ENCODE measurements at places on chromosomes 7 and 10. TPM values are rescaled to one million over a fixed set of nuclear protein-coding genes. Genes with fewer than 3 reads are reported as not detected.

DNA sequence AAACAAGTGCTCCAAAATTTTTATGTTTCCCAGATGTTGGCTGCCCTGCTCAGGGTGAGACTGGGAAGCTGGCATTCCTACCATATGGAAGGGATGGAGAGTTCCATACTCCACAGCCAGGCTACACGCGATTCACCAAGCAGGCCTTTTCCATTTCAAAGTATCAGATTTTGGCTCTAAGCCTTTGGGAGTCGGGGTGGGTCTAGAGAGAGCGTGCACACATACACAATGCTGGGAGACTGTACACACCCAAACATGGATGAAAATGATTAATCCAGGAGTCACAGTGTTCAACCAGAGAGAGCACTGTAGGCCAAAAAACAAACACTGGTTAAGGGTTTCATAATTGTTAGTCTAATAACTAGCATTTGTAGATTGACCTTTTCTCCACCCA, 295.0 kb downstream of the BICC1 start:
- no peak overlapping the region for H3K4me3 ChIP-seq
- no peak for DNase-seq
- no peaks in the 10 kb centered on the region for H3K27me3 ChIP-seq
- H3K27ac ChIP-seq = no peak overlapping the region

DNA sequence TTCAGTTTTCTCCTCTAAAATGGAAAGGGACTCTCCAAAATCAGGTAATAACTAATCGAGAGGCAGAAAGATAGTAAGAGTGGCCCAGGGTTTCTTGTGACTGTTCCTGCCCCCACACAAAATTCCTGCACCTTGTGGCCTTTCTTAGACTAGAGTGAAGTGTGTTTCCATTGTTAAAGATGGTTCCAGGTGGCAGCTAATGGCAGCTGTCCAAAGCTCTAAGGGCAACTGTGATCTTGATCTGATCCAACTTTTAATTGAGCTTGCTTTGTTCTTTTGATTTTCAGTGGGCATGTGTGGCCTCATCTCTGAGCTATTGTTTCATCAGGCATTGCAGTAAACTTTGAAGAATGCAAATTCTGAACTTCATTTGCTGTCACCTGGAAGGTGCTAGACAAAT, 19.4 kb downstream of the ACSL5 start:
- no peak overlapping the region for H3K4me3 ChIP-seq
- no peak overlapping the region for H3K27ac ChIP-seq
- DNase-seq = no peak
- H3K27me3 ChIP-seq = no peaks in the 10 kb centered on the region
- H3K36me3 ChIP-seq = no peaks in the 10 kb centered on the region

- H3K27me3 ChIP-seq = no peaks in the 10 kb centered on the region
- H3K4me1 ChIP-seq = no peaks in the 10 kb centered on the region
- H3K27ac ChIP-seq = no peak overlapping the region
- no peaks in the 10 kb centered on the region for H3K36me3 ChIP-seq
These were observed 31.2 kb downstream of the LANCL2 start for GRCh38 chr7:55396233-55396785.

DNA sequence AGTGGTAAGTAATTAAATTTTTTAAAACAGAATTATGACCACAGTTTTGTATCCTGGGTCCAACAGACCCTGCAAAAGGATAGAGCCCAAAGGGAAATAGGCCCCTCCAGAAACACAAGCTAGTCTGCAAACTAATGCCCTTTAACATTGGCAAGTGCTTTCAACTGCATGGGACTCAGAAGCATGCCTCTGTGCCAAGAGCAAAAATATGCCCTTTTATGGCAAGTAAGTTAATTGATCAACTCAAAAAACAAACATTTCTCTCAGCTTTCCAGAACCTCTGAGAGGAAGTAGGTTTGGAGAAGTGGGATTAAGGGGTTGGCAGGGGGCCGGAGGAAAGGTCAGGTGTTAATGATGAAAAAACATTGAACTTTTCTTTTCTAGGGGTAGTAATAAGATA, 186.6 kb upstream of the PRSS1 start:
- DNase-seq = no peak
- no peaks in the 10 kb centered on the region for H3K36me3 ChIP-seq
- no peaks in the 10 kb centered on the region for H3K27me3 ChIP-seq
- peaks cover 4% of the 10 kb centered on the region for H3K4me1 ChIP-seq

The ADAM22 gene
- 17.9 TPM for total RNA-seq

The CLCN1 gene
- total RNA-seq = 0.33 TPM

All from H1 (cell line).